ENCODE measurements at places on chromosomes 7 and 10.

DNA sequence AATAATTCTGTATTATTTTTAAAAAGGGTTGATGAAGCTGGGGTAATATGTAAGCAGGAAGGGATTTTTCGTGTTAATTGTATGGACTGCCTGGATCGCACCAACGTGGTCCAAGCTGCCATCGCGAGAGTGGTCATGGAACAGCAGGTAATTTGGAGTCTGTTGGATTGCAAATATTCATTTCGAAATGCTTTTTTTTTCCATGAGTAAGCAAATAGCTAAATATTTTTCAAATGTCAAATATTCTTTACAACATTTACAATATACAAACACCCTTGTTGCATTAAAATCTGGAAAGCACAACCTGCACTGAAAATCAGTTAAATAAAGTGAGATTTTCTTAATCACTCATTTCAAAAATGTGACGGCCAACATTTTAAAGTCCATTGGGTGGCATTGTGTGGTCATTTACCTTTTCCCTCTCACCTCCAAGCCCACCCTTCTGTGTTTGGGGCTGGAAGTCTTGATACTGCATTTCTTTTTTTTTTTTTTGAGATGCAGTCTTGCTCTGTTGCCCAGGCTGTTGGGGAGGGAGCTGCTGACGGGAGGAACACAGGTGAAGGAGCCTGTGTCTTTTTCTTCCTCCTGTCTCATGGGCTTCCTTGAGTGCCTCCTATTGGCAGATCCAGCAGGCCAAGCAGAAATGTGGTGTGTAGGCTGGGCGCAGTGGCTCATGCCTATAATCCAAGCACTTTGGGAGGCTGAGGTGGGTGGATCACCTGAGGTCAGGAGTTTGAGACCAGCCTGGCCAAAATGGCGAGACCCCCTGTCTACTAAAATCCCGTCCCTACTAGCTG lies 66.1 kb downstream of the MCMBP start:
- DNase-seq, result no peak

DNA sequence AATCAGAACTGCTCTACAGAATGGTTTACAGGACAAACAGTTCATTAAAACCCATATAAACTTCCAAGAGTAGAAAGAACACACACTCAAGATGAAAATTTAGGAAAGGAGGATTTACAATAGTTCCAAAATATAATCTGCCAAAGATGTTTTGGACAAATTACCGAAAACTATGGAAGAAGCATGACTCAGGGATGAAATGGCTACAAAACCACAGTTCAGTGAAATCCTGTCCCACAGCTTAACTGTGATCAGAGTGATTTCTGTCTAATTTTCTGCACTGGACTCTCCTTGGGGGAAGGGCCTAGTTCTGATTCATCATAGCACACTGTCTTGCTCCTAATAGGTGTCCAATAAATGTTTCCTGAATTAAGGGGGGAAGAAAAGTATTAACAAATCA lies 82.2 kb downstream of the HIPK2 start:
- DNase-seq, result peak; percentile 73

GRCh38 chr10:67015225-67015624 lies 89.4 kb downstream of the LRRTM3 start:
- no peak for DNase-seq

DNA sequence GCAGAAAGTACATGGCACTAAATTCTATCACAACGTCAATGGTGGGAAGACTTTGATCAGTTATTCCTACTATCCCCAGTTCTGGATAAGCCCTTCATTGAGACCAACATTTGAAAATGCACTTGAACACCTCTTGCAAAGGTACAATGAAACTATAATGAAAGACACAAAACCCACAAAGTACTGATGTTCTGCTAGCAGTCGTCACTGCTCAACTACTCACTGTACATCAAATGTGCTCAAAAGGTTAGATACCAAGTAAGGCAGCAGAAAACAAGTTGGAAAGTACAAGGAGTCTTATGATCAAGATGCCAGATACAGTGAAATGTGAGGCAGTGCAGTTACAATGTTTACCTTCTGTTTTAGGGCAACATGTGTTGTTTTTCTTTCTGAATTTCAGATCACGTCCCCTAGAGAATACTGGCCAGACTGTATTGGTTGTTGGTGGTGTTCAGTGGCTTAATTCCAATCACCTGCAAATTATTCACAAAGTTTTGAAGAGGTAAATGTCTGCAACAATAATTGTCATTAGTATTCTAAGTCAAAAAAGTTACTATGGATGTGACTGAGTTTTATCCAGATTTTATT lies 62.4 kb upstream of the WNT16 start:
- no peak for DNase-seq

- peak; percentile 82 for DNase-seq
Observed at GRCh38 chr10:100748231-100749058, 3.1 kb downstream of the PAX2 start.

GRCh38 chr10:55873485-55873884 lies 487.6 kb downstream of the ZWINT start:
- no peak for DNase-seq

GRCh38 chr10:132641401-132641800 lies 103.8 kb downstream of the INPP5A start:
- DNase-seq, result peak; percentile 31

GRCh38 chr7:112579388-112579787 lies 98.6 kb downstream of the LSMEM1 start:
- DNase-seq, result no peak

DNA sequence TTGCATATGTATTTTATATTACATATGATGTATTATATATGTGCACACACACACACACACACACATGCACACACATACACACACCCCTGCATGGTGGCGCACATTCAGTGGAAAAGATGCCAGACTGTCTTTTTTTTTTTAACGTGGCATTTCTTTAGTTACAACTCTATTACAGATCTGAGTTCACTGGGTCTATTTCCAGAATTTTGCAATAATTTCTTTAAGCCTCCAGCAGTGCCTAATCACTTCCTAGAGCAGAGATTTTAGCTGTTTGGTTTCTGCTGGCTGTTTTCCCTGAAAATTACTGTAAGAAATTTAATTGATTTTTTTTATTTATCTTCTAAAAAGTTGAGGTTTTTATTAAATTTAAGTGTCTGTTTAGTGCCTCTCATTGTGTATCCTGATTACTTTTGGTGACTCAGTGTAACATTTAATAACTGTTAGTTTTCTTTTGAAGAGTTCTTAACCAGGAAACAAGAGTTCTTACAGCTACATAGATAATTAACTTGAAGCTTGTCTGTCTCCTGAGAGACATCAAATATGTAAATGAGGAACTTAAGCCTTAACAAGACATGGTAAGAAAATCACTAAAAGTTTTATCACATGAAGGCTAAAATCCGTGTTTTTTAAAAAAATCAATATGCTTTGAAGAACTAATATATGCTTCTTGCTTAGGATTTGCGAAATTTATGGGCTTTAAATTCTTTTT lies 232.0 kb downstream of the MDFIC start:
- no peak for DNase-seq

- no peak for DNase-seq
Observed at GRCh38 chr7:91239772-91240171, 24.5 kb upstream of the FZD1 start.

GRCh38 chr10:114501650-114502049 lies 97.3 kb upstream of the AFAP1L2 start:
- no peak for DNase-seq

DNA sequence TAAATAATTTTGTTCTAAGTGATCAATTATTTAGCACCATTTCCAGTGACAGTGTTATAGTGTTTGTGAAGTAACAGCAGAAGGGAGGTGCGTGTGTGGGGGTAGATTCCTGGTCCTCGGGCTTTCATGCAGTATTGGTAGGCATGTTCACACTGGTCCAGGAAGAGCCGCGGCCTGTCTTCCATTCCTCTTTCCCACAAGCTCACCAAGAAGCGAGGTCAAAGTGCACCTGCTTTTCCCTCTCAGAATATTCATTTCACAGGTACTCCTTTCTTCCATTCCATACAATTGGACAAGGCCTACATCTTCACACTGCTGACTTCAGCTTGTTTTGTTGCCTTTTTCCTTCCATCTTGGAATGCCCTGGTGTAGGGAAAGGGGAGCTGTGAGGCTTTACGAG lies 151.8 kb upstream of the CELF2 start:
- DNase-seq, result no peak

DNA sequence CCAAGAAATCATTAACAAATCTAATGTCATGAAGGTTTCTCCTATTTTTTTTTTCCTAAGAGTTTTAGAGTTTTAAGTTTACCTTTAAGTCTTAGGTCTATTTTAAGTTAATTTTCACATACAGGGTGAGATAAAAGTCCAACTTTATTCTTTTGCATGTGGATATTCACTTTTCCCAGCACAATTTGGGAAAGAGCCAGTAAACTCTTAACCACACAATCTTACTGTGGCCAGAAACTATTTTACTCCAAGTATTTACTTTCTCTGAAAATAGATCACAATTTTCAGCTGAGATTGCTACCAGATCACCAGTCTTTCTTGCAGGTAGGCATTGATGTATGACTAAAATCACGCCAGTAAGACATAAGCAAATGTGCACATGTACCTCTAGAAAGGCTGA lies 728.5 kb downstream of the TNS3 start:
- peak; percentile 18 for DNase-seq

DNA sequence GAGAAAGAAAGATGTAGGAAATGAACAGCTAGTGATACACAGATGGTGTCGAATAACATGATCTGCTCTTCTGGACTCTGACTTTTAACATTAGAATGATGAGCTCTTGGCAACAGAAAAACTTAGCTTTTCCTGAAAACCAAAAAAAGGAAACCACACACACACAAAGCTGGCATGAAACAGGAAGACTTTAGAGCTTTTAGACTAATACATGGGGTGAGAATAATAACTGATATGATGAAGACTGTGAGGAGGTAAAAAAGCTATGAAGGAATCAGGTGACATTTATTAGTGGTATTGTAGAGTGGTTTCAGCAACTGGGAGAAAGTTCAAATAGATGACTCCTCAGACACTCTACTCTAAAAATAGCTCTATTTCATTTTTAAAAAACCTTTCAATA lies 491.9 kb downstream of the PARD3 start:
- DNase-seq, result no peak

- DNase-seq, result peak; percentile 72
Observed at GRCh38 chr7:75072981-75073283, 670 bp downstream of the RCC1L start.

Data from osteoblast (primary cell).